Right renal cortex interstitium (tissue), 3 donors: ENCODE measurements at places on chromosomes 13 and 19. TPM values are rescaled to one million over a fixed set of nuclear protein-coding genes. Genes with fewer than 3 reads are reported as not detected.

Gene ZNF845
- 13.0 TPM for polyA plus RNA-seq

DNA sequence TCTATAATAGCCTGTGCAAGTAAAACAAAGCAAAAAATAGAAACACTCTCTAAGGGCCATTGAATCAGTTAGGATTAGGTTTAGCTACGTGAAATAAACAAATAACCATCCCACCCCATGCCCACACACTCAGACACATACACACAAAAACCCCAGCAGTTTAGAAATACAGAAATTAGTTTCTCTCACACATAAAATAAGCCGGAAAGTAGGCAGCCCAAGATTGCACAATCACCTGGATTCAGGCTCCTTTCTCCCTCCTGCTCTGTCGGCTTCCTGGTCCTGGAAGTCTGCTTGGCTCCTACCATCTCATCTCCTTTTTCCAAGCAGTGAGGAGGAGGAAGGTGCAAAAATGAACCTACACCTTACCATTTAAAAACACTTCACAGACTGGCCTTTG lies 22.6 kb upstream of the USP12 start:
- DNase-seq = no peak

DNA sequence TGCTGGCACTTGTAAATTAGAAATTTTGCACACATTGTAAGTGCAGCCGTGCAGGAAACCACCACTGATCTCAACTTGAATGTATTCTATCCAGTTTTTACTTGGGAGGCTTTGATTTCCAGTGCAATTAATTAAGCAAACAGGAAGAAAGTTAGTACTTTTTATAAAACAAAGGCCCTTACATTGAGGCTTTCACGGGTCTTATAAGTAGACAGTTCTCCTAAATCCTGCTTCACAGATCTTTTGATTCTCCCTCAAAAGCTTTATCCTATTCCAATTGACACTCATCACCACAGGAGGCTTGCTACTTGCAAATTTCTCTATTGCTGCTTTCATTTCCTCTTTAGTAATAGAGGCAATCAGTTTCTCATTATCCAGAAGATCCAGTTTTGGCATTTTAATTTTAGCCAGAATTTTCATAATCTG lies 90.1 kb downstream of the ERCC5 start:
- no peak for DNase-seq

GRCh38 chr19:35363001-35363590 lies 4.8 kb downstream of the FFAR3 start:
- DNase-seq = no peak

DNA sequence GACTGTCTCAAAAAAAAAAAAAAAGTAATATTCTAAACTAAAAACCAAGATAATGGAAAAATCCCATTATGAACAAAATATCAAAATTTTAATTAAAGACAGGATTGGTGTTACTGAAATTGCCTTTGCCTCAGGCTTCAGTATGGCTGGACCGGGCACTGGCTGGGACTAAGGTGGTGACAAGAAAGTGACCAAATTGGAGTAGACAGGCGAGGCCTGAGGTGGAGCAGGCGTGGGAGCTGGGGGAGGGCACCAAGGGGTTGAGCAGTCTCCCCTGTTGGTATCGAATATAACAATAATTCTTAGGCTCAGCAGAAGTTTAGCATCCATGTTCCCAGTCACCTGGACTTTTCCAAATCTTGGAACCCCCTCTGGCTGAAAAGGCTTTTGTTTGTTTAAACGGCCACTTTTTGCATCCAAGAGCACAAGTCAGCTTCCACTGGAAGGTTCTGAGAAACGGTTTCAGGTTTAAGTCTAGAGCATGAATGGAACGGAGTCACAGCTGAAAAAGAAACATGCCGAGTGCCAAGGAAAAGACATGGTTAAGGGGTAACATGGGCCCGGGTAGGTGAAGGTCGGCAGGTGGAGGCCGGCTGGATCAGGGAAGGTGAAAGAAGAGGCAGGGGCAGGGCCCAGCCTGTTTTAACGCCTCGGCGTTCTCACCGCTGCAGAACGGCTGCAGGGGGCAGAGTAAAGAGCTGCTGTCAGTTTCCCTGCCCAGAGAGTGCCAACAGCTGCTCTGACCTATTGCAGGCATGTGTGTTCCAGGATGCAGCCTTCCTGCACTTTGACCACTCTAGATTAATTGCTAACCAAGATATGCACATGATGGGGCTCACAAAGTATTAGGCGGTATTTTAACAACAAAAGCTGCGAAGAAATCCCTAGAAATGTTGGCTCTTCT lies 104.4 kb downstream of the TM9SF2 start:
- no peak for DNase-seq

Gene MYH14
- 23.9 TPM for polyA plus RNA-seq

Gene CEACAM20
- not detected for polyA plus RNA-seq

GRCh38 chr13:73107481-73107880 lies 48.7 kb downstream of the KLF5 start:
- no peak for DNase-seq

DNA sequence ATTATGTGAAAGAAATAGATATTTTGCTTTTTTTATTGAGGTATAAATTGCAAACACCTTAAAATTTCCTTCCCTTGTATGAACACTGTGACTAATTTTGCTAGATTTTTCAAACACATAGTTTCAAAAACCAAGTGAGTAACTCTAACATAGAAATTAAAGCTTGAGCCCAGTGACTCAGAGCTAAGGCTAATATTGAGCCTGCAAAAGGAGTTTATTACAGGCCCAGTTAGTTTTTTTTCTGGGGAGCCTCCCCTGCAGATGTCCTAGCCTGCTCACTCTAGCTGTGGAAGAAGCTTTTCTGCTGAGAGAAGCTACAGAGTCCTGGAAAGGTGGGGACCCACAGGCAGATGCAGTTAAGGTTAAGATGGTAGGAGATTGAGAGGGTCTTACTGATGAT lies 3.4 kb downstream of the ZNF430 start:
- DNase-seq = no peak

Gene TRIM13
- polyA plus RNA-seq = 49.6 TPM

Gene LPAR2
- 18.3 TPM for polyA plus RNA-seq

Gene GGACT
- 4.6 TPM for polyA plus RNA-seq

Gene ZNF85
- 26.5 TPM for polyA plus RNA-seq

GRCh38 chr19:41437944-41438574 lies 1.7 kb downstream of the DMAC2 start:
- DNase-seq = no peak

DNA sequence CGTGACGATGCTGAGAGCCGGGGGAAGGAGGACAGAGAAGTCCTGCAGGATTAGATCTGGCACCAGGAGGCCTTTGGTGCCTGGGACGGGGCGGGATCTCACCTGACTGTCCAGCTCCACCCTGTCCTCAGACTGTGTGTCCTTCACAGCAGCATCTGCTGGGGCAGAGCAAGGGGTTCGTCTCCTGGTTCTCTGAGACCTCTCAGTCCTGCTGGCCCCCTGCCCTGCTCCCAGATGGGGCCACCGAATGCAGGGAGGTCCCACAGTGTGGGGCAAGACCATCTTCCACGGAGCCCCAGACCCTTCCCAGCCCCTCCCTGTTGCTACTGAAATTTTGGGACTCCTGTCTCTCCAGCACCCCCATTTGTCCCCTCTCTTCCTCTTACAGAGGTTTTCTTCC lies 4.5 kb downstream of the LILRB3 start:
- DNase-seq = no peak

DNA sequence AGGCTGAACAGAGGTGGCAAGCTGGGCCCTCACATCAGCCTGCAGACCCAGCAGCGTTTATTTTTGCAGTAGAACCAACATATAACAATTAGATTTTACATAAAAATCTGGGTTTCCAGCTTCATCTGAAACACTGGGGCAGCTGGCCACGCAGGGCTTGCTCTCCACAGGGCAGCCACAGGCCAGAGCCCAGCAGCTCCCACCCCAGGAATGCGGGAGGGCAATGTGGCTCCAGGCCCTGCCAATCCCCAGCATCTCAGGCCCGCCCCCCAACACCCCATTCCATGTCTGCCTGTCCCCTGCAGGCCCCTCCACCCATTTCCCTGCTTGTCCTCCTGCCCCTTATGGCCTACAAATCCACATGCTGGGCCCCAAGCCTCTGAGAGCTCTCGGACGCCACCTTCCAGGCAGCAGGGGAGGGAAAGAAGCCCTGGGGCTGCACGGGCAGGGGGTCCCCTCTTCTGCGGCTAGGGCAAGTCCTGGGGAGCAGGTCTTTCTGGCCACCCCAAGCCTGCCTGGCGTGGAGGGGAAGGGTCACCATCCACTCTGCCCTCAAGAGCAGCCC lies 15.0 kb upstream of the VSTM2B start:
- no peak for DNase-seq

Gene CACNG8
- polyA plus RNA-seq = 0.21 TPM

- DNase-seq = no peak
These were observed 127.8 kb upstream of the UBL3 start for GRCh38 chr13:29978211-29978610.

Gene ZNF653
- polyA plus RNA-seq = 9.9 TPM

DNA sequence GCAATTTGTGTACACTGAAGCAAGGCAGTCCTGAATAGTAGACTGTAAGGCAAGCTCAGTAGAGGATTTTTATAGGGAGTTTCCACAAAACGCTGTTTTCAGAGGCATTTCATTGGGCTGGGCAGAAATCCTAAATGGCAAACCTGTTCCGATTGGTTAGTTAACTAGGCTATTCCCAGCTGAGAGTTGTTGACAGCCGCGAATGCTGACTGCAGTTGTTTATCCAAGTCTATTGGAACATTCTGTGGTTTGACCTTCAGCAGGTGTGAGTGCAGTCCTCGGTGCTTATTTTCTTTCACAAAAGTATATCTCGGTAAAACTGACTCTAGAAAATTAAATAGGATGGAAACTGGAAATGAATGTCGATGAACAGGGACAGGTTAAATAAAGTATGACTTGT lies 45.4 kb downstream of the TPT1 start:
- no peak for DNase-seq

GRCh38 chr13:24340608-24340955 lies 31.2 kb downstream of the C1QTNF9 start:
- DNase-seq = no peak

DNA sequence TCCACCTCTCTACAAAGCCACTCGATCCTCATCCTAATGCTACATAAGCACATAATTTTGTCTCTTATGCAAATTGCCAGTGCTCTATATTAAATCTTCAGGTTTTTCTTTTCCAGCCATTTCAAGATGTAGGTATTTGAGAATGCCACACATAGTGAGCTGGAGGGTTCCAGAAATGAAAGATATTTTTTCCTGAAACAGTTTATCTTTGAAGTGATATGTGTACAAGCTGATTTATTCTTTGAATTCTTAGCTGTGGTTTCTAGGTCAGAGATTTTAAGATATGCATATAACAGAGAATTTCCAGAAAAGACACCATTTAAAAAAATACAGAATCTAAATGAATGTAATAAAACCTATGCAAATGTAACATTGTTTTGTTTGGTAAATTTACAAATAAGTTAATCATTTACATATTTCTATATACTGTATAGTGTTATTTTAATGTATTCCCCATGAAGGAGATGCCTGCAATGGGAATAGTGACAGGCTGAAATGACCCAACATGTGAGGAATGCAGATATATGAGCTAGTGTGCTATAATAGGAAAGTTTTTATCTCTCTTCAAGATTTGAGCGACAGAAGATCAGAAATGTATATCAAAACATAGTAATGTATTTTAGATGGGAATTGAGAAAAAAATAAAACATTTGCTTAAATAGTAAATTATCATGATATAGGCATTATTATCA lies 570.2 kb downstream of the SLITRK1 start:
- DNase-seq = no peak

Gene CERS1
- 5.1 TPM for polyA plus RNA-seq

GRCh38 chr13:27933118-27933517 lies 13.3 kb downstream of the PDX1 start:
- no peak for DNase-seq

Gene GFY
- polyA plus RNA-seq = not detected

DNA sequence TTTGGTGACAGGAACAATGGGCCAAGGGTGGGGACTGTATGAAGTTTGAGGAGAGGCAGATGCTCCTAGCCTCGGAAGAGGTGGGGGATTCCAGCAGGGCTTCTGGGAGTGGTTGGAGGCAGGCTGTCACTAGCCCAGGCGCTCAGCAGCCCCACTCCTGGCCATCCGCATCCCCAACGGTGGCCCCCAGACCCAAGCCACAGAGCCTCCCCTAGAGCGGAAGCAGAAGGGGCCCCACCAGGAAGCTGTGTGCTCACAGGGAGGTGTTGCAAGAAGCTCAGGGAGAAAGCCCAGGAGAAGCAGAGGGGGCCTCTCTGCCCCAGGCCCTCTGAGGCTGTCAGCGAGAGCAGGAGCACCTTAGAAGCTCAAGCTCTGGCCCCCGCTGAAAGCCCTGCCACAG lies 8.3 kb downstream of the PRAM1 start:
- no peak for DNase-seq

GRCh38 chr13:45310341-45311131 lies 30.4 kb downstream of the TPT1 start:
- no peak for DNase-seq

DNA sequence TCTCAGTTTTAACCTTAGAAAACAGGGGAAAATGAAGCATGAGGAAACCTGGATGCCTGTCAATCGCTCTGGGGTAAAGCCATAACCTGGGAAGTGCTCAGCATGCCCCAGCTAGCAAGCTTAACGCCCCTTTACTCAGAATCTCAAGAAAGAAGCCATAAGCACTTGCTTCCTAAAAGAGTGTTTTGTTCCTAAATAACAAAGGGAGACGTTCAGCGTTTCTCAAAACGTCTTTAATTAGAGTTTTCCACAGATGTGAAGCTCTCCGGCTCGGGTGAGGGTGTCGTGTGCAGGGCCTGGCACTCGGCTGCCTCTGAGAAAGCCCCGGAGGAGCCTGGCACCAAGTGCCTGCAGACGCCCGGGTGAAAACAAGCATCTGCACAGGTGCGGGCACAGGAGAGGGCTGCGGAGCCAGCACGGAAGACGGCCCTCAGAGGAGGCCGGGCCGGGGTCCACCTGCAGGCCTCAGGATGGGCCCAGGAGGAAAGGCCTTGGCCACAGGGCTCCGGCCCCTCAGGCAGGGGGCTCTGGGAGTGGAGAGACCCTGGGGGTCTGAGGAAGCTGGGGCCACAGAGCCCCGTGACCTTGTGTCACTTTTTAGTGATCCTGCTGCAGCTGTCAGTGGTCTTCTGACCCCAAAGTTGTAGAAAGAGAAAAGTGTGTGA lies 6.2 kb downstream of the GAS6 start:
- no peak for DNase-seq

DNA sequence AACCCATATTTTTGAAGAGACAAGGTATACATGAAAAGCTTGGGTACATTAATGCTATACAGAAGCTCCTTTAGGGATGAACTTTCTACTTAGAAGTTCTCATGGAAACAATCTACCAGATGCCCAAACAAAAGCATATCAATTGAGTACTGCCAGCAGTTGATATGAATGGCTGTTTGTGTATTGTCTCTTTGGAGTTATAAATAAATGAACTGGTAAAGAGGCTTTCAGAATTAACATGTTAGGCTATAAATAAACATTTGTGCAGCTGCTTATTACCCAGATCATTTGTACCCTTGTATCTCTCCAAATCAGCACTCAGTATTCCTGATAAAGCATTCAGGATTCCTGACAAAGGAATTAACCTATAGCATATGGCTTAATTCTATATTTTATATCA lies 418.9 kb downstream of the FGF14 start:
- no peak for DNase-seq

DNA sequence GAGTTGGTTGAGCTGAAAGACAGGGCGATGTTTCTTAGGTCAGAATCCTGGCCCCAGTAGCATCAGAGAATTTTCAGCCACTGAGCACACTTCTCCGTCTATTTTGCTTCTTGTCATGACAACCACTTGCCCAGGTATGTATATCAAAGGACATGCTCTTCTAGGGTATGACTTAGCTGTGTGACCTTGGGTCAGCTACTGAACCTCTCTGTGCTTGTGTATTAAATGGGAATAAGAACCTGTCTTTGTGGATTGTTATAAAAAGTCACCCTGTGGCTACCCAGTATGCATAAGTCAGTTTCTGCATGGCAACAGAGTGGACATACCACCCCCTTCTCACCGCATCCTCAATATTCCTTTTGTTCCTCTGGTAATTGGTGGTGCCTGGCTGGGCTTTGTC lies 26.1 kb downstream of the MBD3L1 start:
- no peak for DNase-seq
